ENCODE measurements at places on chromosomes 16 and 17. TPM values are rescaled to one million over a fixed set of nuclear protein-coding genes. Genes with fewer than 3 reads are reported as not detected.

AIPL1 gene
- total RNA-seq: not detected

GRCh38 chr16:5508371-5508770 lies 410.8 kb upstream of the EEF2KMT start:
- no peaks in the 10 kb centered on the region for H3K27me3 ChIP-seq
- no peak for DNase-seq
- H3K36me3 ChIP-seq: no peaks in the 10 kb centered on the region
- H3K4me3 ChIP-seq: no peak overlapping the region
- no peak overlapping the region for H3K27ac ChIP-seq
- no peaks in the 10 kb centered on the region for H3K4me1 ChIP-seq

- peaks cover 6% of the 10 kb centered on the region for H3K4me1 ChIP-seq
- H3K27ac ChIP-seq: no peak overlapping the region
- no peak for DNase-seq
- no peak overlapping the region for H3K4me3 ChIP-seq
- H3K27me3 ChIP-seq: peaks cover 72% of the 10 kb centered on the region
- no peaks in the 10 kb centered on the region for H3K36me3 ChIP-seq
These were observed 3.7 kb upstream of the SRCIN1 start for GRCh38 chr17:38609280-38610031.

DNA sequence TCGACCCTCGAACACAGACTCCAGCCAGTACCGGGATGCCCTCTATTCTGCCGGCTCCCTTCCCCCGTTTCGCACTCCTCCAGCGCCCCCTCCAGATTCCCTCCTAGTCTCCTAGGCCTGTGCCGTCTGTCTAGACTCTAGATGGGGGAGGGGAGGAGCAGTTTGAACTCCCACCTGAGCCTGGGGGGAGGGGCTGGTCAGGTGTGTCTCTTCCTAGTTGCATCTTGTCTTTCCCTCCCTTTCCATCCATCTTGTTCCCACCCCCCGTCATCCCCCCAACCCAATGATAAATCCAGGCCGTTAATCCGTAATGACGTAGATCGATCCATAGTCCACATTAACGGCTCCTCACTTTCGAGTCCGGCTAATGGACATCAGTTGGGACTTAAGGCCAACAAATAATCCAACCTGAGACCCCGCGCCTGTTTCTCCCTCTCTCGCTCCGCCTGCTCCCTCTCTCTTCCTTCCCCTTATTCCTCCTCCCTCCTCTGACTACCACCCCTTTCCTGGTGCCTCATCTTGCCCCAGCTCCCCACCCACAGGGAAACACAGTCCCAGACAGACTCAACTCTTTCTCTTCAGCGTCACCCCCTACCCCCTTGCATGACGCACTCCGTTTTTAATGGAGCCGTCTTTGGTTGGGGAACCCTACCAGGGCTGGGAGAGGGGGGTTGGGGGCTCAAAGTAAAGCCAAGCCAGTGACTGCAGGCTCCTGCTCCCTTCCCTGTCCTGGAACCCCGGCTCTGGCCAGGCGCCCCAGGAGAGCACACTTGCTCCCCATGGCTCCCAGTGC lies 3.4 kb upstream of the HOXB5 start:
- peaks cover 29% of the 10 kb centered on the region for H3K4me1 ChIP-seq
- peak overlapping the region; percentile 76 for H3K27ac ChIP-seq
- no peaks in the 10 kb centered on the region for H3K36me3 ChIP-seq
- peak overlapping the region; percentile 62 for H3K4me3 ChIP-seq
- H3K27me3 ChIP-seq: peaks cover 92% of the 10 kb centered on the region

- H3K4me1 ChIP-seq: peaks cover 18% of the 10 kb centered on the region
- no peaks in the 10 kb centered on the region for H3K36me3 ChIP-seq
- H3K27ac ChIP-seq: peak within 1 kb of the TSS; percentile 86
- peak within 1 kb of the TSS; percentile 99 for H3K4me3 ChIP-seq
- DNase-seq: peak; percentile 96
These were observed at the start of gene NDE1 for GRCh38 chr16:15650019-15650697. NDE1 (plus strand) TSS chr16:15650245; CDS start chr16:15664779, 14,534 bp downstream.

All from upper lobe of right lung (tissue), 1 donor.